Skeletal muscle cell (primary cell): ENCODE measurements at places on chromosomes 1 and 21.

GRCh38 chr1:160092366-160093068 lies 5.9 kb downstream of the IGSF8 start:
- no peak for DNase-seq

- peak; percentile 34 for DNase-seq
Observed at GRCh38 chr21:42644223-42645208, 8.9 kb upstream of the PDE9A start.

DNA sequence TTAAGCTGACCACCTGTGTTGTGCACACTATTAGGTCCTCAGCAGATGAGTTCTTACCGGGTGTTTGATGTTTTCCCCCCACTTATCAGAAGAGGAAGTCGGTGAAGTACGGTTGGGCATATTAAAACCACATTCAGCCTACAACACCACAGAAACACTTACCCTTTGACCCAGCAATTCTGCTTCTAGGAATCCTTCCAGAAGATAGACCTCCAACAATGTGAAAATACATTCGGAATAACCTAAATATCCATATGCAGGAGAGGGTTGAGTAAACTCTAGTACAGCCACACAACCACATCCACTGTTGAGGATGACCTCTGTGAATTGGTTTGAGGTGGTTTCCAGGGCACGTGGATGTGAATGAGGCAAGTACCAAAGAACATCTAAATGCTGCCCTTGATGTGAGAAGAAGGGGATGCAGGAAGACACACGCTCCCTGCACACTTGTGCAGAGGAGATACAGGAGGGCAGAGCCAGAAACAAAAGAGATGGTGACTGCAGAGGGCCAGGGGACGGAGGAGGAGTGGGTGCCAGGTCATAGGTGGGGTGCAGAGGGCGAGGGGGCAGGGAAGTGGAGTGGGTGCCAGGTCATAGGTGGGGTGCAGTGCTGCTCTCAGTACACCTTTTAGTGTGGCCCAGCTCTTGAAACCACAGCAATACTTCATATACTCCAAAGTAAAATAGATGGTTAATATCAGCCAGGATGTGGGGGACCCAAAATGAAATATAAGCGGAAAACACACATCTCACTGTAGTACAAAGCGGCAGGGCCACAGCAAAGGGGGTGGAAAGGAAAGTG lies 12.8 kb downstream of the ADARB1 start:
- DNase-seq, result no peak

DNA sequence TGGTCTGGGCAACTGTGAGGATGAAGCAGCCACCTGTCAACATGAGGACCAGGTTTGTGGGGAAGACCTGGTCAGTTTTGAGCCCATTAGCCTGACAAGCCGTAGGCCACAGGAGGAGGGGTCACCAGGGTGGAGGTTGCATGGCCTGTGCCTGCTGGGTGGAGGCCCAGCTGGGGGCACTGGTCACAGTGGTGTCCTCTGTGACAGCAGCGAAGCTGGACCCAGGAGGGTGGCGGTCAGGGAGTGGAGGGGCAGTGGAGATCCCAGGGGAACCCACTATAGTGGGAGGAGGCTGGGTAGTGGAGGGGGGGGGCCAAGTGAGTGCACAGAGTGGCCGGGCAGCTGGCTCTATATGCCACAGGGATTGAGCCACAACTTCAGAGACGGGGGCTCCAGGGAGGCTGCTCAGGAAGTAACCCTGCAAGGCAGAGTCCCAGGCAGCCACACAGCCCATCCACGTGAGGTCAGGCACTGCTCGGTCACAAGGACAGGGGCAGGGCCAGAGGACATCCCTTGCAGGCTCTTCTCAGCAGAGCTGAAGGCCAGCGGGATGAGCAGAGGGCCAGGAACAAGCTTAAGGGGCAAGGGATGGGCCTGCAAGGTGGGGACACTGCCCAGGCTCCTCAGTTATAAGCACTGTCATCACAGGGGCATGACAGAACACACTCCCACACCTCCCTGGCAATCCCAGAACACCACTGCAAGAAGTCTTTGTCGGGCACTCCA lies 2.3 kb upstream of the C1orf35 start:
- DNase-seq, result no peak

DNA sequence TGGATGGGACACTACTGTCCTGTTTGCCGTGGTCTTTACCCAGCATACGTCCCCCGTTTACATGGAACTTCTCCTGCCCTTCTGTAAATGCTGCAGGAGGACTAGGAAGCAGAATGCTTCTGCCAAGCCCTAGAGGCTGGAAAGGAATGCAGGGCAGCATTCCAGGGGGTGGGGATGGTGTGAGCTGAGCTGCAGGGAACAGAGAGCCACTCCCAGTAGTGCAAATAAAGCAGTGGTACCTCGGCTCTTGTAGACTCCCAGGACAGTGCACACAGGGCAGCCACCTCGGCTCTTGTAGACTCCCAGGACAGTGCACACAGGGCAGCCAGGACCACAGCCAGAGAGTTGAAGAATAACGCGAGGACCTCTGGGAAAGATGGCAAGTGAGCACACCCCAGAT lies 35.4 kb downstream of the PTPRU start:
- DNase-seq, result peak; percentile 39

DNA sequence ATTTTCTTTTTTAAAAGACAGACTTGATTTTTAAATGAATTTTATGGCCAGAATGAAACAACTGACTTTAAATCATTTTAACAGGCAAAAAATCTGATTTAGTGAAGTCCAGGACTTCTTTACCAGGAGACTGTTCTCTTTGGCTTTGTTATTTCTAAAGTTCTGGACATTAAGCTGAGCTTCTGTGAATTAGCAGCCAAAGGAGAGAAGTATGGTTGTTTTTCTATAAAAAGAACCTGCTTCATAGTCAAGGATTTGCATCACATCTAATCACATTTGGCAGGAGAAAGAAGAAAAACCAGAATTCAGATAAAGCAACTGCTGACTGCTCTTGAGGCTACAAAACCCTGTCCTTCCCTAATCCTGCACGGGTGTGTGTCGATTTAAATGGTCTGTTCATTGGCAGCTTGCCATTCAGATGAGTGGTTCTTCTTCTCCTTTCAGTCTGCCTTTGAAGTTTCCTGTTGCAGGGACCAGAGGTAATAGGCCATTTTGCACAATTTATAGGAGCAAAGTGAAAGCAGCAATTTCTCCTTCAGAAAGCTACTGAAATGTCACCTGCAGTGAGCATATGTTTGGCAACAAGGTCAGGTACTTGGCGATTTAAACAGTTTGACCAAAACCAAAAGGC lies 215.4 kb downstream of the OLFM3 start:
- peak; percentile 4 for DNase-seq

- DNase-seq, result no peak
Observed at GRCh38 chr1:221714227-221715152, 27.4 kb downstream of the DUSP10 start.

DNA sequence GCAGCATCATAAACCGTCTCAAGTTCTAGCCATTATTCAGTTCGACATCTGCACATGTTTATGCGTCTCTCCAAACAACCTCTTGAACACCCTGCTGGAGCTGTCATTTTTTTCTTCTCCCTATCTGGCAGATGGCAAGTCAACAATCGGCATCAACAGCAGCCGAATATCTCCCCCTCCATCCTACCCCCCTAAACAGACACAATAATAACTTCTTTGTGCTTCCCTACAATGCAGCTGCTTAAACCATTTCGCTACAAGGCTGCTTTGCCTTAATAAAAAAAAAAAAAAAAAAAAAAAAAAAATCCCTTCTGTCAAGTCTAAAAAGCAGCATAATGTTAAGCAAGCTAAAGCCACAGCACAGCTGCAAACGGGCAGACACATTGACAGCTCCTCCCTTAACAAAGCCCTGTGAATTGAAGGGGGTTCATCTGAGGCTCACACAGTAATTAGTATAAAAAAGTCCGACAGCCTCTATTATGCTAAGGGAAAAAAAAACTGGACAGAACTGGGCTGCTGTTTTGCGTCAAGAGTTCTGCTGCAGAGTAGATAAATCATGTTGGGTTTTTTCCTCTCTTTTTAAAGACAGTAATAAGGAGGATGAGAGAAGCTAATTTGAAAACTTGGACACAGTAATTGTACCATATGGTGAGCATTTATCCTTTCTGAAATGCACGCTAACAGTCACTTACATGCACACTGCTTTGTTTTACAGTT lies 136.4 kb downstream of the AKT3 start:
- peak; percentile 47 for DNase-seq

DNA sequence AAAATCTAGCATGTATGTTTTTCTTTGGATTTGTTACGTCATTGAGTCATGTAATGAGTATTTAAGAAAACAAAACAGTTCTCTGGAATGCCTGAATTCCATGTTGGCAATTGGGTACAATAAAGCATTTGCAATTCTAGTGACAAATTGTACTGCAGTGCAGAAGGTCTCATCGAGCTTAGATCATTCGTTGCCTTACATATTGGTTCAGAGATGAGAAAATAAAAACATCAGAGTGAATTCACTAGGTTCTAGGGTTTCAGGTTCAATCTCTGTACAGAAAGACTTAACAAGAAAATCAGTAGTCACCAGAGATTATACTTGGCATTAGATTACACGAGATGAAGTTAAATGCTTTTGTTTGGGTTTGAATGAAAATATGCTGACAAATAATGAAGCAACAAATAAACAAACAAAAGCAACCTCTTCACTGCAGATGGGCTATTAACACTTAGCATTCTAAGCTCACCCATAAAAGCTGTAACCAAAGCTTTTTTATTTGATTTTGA lies 124.7 kb downstream of the RYR2 start:
- DNase-seq, result no peak

DNA sequence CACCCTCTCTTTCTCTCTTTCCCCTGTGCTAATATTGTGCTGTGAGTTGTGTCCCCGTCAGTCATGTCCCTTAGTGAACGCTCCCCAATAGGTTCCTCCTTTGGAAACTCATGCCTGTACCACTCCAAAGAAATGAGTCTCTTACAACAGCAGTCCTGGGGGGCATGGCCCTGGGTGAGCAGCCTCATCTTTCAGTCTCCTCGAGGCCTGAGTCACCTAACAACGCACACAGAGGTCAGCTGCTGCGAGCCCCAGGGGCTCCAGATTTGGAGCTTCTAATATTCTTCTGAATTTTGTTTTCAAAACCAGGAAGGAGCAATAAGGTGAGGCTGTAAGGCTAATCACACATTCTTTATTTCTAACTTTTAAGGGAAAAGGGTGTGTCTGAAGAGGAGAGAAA lies 30.5 kb upstream of the ZBTB8A start:
- DNase-seq, result no peak

- DNase-seq, result no peak
Observed at GRCh38 chr1:204621996-204622395, 63.5 kb downstream of the LRRN2 start.

DNA sequence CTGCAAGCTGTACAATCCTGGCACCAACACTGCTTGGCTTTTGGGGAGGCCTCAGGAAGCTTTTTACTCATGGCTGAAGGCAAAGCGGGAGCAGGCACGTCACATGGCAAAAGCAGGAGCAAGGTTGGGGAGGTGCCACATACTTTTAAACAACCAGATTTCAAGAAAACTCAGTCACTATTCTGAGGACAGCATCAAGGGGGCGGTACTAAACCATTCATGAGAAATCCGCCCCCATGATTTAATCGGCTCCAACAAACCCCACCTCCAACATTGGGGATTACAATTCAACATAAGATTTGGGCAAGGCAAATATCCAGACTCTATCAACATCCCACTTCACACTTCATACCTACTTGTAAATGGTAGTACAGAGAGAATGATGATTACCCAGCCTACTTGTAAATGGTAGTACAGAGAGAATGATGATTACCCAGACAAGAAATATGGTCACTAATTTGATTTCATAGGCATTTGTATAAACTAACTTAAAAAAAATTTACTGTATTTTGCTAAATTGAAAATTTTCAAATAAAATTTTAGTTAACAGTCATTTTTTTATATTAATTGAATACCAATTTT lies 24.9 kb downstream of the ATP5PF start:
- DNase-seq, result no peak

DNA sequence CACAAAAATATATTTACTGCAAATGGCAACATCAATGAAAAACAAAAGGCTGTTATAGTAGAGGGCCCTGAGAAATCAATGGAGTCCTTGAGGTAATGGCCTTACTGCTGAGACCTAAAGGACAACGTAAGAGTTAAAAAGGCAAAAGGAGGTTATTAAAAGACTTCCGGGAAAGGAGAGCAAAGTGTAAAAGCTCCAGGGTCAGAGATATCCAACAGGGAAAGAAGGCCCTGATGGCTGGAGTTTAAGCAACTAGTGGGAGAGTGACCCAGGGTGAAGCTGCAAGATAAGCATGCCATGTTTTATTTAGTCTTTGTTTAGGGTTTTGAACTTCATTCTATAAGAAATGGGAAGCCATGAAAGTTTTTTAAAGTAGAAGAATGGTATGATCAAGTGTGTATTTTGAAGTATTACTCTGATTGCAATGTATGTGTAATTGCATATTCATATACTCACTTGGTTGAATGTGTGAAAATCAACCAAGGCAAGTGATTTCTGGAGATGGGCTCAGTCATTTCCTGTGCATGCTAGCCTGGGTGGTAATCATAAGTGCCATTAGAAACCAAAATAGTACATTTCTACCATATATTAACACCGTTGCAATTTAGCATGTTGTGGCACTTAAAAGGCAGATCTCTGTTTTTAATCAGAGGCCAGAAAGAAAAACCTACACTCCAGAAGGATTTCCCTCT lies 5.3 kb upstream of the DPYD start:
- DNase-seq, result no peak

GRCh38 chr1:44015206-44015605 lies 16.1 kb downstream of the SLC6A9 start:
- DNase-seq, result no peak

- DNase-seq, result peak; percentile 72
Observed at GRCh38 chr1:170307426-170307825, 161.7 kb downstream of the NTMT2 start.

GRCh38 chr1:177923441-177923840 lies 46.4 kb downstream of the SEC16B start:
- no peak for DNase-seq

GRCh38 chr1:148318904-148319242 lies 164.2 kb downstream of the PPIAL4G start:
- no peak for DNase-seq

GRCh38 chr1:188444526-188444925 lies 1615.8 kb downstream of the PLA2G4A start:
- DNase-seq, result no peak

GRCh38 chr21:28776251-28776650 lies 216.4 kb downstream of the LTN1 start:
- DNase-seq, result peak; percentile 94

DNA sequence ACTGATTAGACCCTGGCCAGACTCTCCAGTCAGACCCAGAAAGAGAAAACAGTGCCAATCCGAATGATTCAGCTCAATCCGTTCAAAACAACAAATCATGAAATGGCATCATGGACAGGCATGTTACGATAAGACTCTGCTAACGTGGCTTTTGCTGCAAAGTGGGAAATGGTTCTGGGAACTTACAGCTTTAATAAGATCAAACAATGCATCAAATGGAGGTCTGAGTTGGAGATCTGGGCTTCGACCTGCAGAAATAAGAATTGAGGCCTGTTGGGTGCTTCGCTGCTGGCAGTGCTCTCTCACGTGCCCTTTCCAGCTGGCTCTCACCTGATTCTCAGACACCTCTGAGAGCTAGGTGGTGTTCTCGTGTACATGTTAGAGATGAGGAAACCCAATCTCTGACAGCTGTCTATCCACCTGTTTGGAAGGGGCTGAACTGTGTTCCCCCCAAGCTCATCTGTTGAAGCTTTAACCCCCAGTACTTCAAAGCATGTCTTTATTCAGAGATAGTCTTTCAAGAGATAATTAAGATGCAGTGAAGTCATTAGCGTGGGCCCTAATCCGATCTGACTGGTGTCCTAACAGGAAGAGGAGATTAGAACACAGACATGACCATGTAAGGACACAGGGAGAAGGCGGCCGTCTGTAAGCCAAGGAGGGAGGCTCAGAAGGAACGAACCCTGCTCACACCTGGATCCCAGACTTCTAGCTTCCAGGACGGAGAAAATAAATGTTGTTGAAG lies 45.5 kb upstream of the ETS2 start:
- DNase-seq, result no peak

- no peak for DNase-seq
Observed at GRCh38 chr1:234373959-234374254, 651 bp downstream of the COA6 start.
